Vagina (tissue), 2 donors: ENCODE measurements at places on chromosomes 6 and 20. TPM values are rescaled to one million over a fixed set of nuclear protein-coding genes. Genes with fewer than 3 reads are reported as not detected.

- H3K36me3 ChIP-seq: no peaks in the 10 kb centered on the region
- DNase-seq: no peak
- H3K27ac ChIP-seq: no peak overlapping the region
- H3K4me1 ChIP-seq: no peaks in the 10 kb centered on the region
- no peaks in the 10 kb centered on the region for H3K27me3 ChIP-seq
Observed at GRCh38 chr6:122020588-122021264, 378.7 kb upstream of the HSF2 start.

The ZC3H12D gene
- total RNA-seq: 2.2 TPM

GRCh38 chr6:63910863-63911551, 275.4 kb downstream of the PHF3 start:
- DNase-seq: no peak
- H3K27ac ChIP-seq: no peak overlapping the region
- peaks cover 5% of the 10 kb centered on the region for H3K4me1 ChIP-seq
- H3K36me3 ChIP-seq: no peaks in the 10 kb centered on the region

- no peak overlapping the region for H3K27ac ChIP-seq
- DNase-seq: no peak
Observed at GRCh38 chr20:52864916-52865605, 107.1 kb upstream of the TSHZ2 start.

- no peaks in the 10 kb centered on the region for H3K4me1 ChIP-seq
- no peak overlapping the region for H3K4me3 ChIP-seq
- H3K36me3 ChIP-seq: no peaks in the 10 kb centered on the region
- no peaks in the 10 kb centered on the region for H3K27me3 ChIP-seq
Observed at GRCh38 chr6:80862756-80863155, 756.3 kb downstream of the BCKDHB start.

DNA sequence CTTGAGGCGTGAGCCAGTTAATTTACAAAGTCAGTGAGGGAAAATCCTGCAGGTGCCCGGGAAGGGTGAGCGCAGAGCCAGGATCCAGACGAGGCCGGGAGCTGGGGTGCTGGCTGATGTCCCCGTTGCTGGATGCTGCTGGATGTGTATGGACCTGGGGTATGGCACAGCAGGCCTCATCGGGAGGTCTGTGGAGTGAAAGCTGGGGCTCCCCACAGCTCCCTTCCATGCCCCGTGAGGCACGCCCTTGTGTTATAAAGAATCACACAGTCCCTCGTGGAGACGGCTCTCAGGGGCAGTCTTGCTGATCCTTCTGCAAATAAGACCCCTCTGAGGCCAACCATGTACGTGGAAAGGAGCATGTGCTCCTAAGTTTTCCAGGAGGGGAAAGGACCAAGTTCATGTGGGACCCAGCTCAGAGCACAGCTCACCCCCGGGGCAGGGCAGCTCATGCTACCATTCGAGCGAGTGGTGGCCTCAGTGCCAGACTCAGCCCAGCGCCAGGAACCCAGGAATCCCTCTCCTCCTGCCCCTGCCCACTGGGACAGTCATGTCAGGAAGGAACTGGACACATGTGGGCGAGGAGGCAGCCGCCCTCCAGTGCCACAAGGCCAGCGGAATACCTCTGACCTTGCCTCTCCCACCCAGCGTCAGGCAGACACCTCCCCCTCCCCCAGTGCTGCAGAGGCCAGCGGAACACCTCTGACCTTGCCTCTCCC, 97.5 kb downstream of the CDH4 start:
- H3K36me3 ChIP-seq: no peaks in the 10 kb centered on the region
- H3K27ac ChIP-seq: no peak overlapping the region
- no peaks in the 10 kb centered on the region for H3K4me1 ChIP-seq
- H3K4me3 ChIP-seq: no peak overlapping the region
- no peak for DNase-seq

- H3K36me3 ChIP-seq: no peaks in the 10 kb centered on the region
- no peak for DNase-seq
- H3K4me3 ChIP-seq: no peak overlapping the region
- H3K27me3 ChIP-seq: no peaks in the 10 kb centered on the region
- H3K27ac ChIP-seq: no peak overlapping the region
- no peaks in the 10 kb centered on the region for H3K4me1 ChIP-seq
Observed at GRCh38 chr6:158923805-158924498, 76.0 kb downstream of the RSPH3 start.

GRCh38 chr6:94065707-94066337, 646.5 kb upstream of the EPHA7 start:
- H3K27ac ChIP-seq: no peak overlapping the region
- H3K27me3 ChIP-seq: no peaks in the 10 kb centered on the region
- H3K4me1 ChIP-seq: no peaks in the 10 kb centered on the region
- H3K4me3 ChIP-seq: no peak overlapping the region

The FAM83C gene
- 16.9 TPM for total RNA-seq

DNA sequence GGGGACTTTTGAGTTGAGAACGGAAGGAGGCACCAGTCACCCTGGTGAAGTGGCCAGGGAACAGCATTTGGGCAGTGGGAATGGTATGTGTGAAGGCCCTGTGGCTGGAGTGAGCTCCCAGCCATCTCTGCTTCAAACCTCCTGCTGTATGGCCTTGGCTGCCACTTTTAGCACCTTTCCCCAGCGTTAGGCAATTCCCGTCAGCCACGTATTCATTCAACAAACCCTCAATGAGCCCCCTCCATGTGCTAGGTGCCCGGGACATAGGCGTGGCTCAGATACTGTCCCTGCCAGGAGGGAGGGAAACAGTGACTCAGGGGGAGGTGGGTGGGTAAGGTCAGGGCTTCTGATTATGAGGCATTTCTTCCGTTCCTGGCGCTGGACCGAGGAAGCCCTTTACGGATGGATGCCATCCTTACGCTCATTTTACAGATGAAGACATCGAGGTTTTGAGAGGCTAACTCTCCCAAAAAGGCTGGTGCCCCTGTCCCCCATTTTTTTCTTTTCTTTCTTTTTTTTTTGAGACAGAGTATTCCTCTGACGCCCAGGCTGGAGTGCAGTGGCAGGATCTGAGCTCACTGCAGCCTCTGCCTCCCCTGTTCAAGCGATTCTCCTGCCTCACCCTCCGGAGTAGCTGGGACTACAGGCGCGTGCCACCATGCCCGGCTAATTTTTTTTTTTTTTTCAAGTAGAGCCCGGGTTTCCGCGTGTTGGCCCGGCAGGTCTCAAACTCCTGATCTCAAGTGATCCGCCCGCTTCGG, 37.5 kb downstream of the SRC start:
- DNase-seq: no peak
- H3K4me1 ChIP-seq: peaks cover 17% of the 10 kb centered on the region
- H3K27ac ChIP-seq: peak overlapping the region; percentile 47
- peaks cover 29% of the 10 kb centered on the region for H3K36me3 ChIP-seq

DNA sequence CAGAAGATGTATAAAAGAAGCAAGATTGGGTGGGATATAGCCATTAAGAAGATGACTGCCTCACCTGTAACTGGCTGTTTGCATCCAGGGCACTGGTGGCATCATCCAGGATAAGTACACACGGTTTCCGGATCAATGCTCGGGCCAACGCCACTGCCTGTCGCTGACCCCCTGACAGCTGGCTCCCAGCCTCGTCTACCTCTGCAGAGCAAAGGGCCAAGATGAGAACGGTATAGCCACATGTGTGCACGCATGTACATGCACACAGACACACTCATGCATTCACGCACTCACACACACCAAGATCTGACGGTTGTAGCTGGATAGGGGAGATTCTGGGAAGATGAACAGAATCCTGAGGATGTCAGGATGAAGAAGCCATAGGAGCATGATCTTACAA, 3.2 kb upstream of the PSMB8 start:
- peaks cover 43% of the 10 kb centered on the region for H3K36me3 ChIP-seq
- no peak for DNase-seq
- peaks cover 34% of the 10 kb centered on the region for H3K4me1 ChIP-seq
- H3K4me3 ChIP-seq: no peak overlapping the region
- no peak overlapping the region for H3K27ac ChIP-seq

GRCh38 chr6:146767632-146768031, 168.9 kb downstream of the ADGB start:
- no peaks in the 10 kb centered on the region for H3K4me1 ChIP-seq
- no peak overlapping the region for H3K4me3 ChIP-seq
- no peaks in the 10 kb centered on the region for H3K36me3 ChIP-seq
- DNase-seq: no peak
- H3K27me3 ChIP-seq: no peaks in the 10 kb centered on the region

GRCh38 chr6:112325444-112325843, 21.7 kb upstream of the RFPL4B start:
- H3K4me3 ChIP-seq: no peak overlapping the region
- H3K36me3 ChIP-seq: no peaks in the 10 kb centered on the region
- no peak overlapping the region for H3K27ac ChIP-seq
- H3K27me3 ChIP-seq: no peaks in the 10 kb centered on the region
- no peak for DNase-seq

The SNAP91 gene
- total RNA-seq: 4.7 TPM

DNA sequence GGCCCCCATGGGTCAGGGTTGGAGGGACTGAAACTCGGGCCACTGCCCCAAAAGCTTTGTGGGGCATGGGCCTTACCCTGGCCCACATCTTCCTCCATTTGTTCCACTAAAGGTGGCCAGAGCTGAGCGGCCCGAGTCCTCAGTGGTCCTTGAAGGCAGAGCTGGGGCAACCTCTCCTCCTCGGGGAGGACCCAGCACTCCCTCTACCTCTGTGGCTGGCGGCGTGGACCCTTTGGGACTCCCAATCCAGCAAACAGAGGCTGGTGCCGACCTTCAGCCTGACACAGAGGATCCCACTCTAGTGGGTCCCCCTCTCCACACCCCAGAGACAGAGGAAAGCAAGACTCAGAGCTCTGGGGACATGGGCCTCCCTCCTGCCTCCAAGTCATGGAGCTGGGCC, 9.3 kb downstream of the LPIN3 start:
- DNase-seq: no peak
- H3K27me3 ChIP-seq: no peaks in the 10 kb centered on the region
- H3K27ac ChIP-seq: no peak overlapping the region
- peaks cover 8% of the 10 kb centered on the region for H3K4me1 ChIP-seq

- DNase-seq: no peak
- no peaks in the 10 kb centered on the region for H3K27me3 ChIP-seq
- H3K36me3 ChIP-seq: no peaks in the 10 kb centered on the region
- no peaks in the 10 kb centered on the region for H3K4me1 ChIP-seq
- H3K27ac ChIP-seq: no peak overlapping the region
Observed at GRCh38 chr6:144012534-144012933, 4.5 kb upstream of the PLAGL1 start.

The RAB44 gene
- 0.49 TPM for total RNA-seq

The RIN2 gene
- total RNA-seq: 86.9 TPM

- H3K4me3 ChIP-seq: no peak overlapping the region
- H3K36me3 ChIP-seq: no peaks in the 10 kb centered on the region
- DNase-seq: no peak
- no peaks in the 10 kb centered on the region for H3K27me3 ChIP-seq
Observed at GRCh38 chr6:45625191-45625664, 247.5 kb upstream of the SUPT3H start.

GRCh38 chr6:134525190-134525868, 207.4 kb upstream of the SGK1 start:
- no peaks in the 10 kb centered on the region for H3K36me3 ChIP-seq
- H3K27ac ChIP-seq: no peak overlapping the region
- H3K4me3 ChIP-seq: no peak overlapping the region
- DNase-seq: no peak

- H3K27ac ChIP-seq: no peak overlapping the region
- H3K4me1 ChIP-seq: peaks cover 11% of the 10 kb centered on the region
- no peaks in the 10 kb centered on the region for H3K27me3 ChIP-seq
- H3K36me3 ChIP-seq: no peaks in the 10 kb centered on the region
Observed at GRCh38 chr20:38968090-38968489, 5.9 kb downstream of the DHX35 start.

- DNase-seq: no peak
- H3K36me3 ChIP-seq: no peaks in the 10 kb centered on the region
- H3K27me3 ChIP-seq: no peaks in the 10 kb centered on the region
- H3K4me1 ChIP-seq: no peaks in the 10 kb centered on the region
- no peak overlapping the region for H3K27ac ChIP-seq
Observed at GRCh38 chr6:4172368-4172767, 37.0 kb upstream of the ECI2 start.

DNA sequence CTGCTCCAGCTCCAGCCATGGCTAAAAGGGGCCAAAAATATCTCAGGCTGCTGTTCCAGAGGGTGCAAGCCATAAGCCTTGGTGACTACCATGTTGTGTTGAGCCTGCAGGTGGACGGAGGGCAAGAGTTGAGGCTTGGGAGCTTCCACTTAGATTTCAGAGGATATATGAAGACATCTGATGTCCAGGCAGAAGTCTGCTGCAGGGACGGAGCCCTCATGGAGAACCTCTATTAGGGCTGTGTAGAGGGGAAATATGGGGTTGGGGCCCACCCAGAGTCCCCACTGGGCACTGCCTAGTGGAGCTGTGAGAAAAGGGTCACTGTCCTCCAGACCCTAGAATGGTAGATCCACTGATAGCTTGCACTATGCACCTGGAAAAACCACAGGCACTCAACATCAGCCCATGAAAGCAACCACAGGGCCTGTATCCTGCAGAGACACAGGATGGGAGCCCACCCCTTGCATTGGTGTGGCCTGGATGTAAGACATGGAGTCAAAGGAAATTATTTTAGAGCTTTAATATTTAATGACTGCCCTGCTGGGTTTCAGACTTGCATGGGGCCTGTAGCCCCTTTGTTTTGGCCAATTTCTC, 70.5 kb downstream of the NINL start:
- peaks cover 60% of the 10 kb centered on the region for H3K36me3 ChIP-seq
- no peak for DNase-seq
- H3K4me3 ChIP-seq: no peak overlapping the region
- H3K4me1 ChIP-seq: no peaks in the 10 kb centered on the region

The ZNF831 gene
- 2.2 TPM for total RNA-seq

GRCh38 chr20:3318226-3318884, 79.4 kb upstream of the SLC4A11 start:
- peaks cover 20% of the 10 kb centered on the region for H3K4me1 ChIP-seq
- no peak for DNase-seq
- no peak overlapping the region for H3K27ac ChIP-seq

- no peaks in the 10 kb centered on the region for H3K27me3 ChIP-seq
- H3K36me3 ChIP-seq: no peaks in the 10 kb centered on the region
- no peak overlapping the region for H3K27ac ChIP-seq
- no peaks in the 10 kb centered on the region for H3K4me1 ChIP-seq
Observed at GRCh38 chr6:85346196-85346595, 103.7 kb upstream of the NT5E start.

DNA sequence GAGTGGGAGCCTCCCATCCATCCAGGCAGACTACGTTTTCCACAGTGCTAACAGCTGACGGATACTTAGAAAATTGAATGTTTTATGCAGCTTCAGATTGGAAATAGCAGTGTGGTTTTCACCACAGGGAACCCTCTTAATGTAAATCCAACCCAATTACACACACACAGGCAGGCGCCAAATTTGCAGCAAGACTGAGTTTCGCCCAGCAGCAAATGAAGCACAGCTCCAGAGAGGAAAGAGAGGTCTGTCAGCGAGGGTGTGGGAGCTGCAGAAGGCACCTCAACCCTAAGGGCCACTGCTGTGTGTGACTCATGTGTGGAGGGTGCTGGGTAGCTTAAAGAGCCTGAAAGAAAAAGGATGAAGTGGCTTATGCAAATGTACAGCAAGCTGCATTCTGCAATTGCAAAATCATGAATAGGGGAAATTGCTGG, 365.7 kb downstream of the MAFB start:
- DNase-seq: no peak
- H3K36me3 ChIP-seq: no peaks in the 10 kb centered on the region
- H3K4me1 ChIP-seq: peaks cover 11% of the 10 kb centered on the region
